ENCODE measurements at places on chromosomes 5 and 9.

DNA sequence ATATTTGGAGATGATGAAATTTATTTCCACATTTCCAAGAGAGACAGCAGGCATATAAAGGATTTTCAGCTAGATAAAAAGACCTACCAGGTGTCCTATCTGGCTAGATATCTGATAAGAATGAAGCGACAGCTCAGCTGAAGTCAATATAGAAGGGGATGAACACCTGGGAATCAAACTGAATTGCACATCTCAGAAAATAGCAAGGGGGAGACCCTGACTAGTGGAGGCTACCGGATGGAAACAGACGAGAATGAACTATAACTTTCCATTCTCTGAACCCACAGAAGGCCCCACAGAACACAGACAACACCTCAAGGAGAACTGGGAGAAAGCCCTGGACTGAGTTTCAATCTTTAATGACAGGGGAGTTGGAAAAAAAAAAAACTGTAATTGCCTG is 51.1 kb downstream of the CPLANE1 start:
- DNase-seq = no peak

DNA sequence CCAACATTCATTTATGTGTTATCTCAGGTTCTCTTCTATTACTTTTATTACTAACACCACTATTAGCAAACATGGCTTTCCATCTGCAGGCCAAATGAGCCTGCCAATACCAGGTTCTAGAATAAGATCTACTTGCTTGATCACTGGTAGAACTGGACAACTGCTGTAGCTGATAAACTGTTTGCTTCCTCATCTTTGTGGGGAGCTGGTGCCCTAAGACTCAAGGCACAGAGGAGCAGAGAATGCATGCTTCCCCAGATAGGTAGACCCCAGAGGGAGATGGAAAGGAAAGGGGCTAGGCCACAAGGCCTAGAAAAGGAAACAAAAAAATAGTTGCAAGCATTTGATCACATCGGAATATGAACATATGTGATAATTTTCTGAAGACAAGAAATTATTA is 30.7 kb upstream of the AUH start:
- DNase-seq = no peak

DNA sequence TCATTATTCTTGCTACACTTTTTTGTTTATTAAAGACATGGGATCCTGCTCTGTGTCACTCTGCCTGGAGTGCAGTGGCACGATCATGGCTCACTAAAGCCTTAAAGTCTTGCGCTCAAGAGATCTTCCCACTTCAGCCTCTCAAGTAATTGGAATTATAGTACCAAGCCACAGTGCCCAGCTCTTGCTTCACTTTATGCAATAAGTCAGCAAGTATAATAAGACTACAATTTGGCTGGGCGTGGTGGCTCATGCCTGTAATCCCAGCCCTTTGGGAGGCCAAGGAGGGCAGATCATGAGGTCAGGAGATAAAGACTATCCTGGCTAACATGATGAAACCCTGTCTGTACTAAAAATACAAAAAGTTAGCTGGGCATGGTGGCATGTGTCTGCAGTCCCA is 5.9 kb downstream of the C9orf153 start:
- DNase-seq = no peak

GRCh38 chr5:38463634-38464521 is 92.6 kb downstream of the LIFR start:
- DNase-seq = no peak

DNA sequence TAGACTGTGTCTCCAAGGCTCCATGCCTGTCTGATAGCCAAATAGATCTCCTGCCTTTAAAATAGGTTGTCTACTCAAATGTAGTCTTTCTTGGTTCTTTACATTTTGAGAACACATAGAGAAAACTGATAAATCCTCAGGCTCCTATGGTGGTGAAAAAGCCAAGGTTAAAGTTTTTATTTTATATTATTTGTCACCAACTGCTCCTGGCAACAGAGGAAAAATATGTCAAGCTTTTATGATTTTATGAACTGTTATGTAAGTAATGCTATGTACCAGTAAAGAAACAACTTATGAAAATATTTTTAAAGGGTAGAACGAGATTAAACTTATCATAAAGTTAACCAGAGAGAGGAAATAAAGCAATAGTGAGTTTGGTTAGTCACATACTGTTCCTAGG is 222.8 kb downstream of the NR2F1-AS1 start:
- DNase-seq = no peak

DNA sequence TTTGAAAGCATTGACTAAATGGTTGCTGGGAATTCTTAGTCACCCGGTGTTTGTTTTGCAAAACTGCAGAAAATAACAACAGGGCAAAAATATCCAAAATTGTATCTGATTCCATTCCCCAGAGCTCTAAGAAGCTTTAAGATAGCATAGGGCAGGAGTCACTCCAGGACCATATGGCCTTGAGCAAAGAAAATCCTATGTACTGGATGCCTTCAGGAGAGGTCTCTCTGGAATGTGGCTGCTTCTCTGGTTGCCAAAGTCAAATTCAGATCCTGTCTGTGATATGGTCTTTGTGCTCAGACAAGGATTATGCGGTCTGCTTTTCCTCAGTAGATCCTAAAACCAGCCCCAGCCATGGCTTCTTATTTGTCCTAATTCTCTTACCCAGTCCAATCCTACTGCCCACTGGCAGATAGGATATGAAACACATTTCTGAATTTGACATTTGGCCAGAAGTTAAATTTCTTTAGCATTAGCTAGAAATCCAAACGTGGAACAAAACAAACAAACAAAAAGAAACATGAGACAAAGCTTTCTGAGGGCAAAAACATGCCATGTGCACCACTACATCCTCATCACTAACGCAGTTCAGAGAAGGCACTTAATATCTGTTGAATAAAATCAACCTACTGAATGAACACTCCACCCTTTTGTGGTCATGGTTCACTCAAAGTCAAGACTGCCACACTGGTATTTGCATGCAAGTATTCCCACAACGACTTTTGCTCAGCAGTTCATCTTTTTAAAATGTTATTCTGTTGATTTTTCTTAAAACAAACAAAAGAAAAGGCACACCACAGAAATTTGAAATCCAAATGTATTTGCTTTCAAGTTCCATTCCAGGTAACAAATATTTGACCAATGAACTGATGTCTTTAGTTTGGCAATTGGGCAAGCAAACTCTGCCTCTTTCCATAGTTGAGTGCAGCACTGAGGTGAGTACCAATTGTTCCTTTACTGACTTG is 165.7 kb downstream of the TRPM6 start:
- DNase-seq = no peak

GRCh38 chr5:115524199-115524847 is 20.3 kb downstream of the FEM1C start:
- DNase-seq = no peak

- no peak for DNase-seq
Observed at GRCh38 chr5:17910318-17910717, 276.1 kb downstream of the TAF11L14 start.

- no peak for DNase-seq
Observed at GRCh38 chr5:88890070-88890781, 7.2 kb upstream of the MEF2C start.

DNA sequence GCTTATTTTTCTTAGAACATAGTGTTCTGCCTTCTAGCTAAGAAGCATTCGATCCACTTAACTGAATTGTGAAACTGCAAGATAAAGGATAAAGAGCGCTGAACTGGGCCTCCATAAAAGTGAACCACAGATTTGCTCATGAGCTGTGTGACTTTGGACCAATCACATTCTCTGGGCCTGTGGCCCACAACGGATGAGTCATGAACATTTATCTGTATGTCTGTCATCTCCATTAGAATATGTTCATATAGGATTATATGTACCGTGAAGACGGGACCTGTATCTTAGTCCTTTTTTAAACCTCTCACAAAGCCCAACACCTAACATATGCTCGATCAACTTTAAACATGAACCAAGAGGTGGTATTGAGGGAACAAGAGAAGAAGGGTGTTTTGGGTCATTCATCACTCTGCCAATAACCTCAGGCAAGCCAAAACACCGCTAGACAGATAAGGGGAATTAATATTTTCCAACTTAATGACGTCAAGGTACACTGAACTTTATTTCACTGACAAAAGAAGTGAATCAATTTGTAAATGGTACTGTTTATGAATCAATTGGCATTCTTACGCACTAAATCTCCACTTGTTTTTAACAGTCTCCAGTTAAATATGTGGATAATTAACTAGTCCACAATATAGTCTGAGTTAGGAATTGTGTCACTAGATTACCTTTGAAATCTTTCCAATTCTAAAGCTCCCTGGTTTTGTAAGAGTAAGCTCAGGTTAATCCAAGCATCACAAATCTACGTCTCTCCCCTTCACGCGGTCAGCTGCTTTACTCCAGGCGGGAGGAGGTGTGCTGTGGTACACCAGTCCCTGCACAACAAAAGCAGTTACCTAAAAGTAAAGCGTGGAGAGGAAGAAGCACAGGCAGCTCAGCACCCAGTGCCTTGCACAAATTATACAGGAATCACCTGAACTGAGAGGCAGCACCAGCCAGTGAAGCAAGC is 1.6 kb downstream of the TMEM245 start:
- DNase-seq = no peak

- DNase-seq = no peak
Observed at GRCh38 chr5:114369680-114370417, 8.0 kb downstream of the KCNN2 start.

DNA sequence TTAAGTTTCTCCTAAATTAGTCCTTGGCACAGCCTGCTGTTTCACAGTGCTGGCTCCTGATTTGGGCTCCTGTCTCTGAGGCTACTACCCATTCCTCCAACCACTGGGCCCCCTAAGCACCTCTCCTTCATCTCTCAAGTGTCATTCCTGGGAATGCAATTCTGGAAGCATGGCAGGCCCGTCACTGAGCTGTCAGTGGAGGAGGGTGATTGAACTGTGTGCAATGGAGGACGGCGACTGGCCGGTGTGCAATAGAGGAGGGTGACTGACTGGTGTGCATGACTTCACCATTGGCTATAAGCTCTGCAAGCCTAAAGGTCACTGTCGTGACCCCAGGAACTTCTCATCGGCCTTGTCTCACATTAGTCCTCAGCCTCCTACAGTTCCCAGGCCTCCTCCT is 12.4 kb upstream of the IL17B start:
- DNase-seq = no peak

DNA sequence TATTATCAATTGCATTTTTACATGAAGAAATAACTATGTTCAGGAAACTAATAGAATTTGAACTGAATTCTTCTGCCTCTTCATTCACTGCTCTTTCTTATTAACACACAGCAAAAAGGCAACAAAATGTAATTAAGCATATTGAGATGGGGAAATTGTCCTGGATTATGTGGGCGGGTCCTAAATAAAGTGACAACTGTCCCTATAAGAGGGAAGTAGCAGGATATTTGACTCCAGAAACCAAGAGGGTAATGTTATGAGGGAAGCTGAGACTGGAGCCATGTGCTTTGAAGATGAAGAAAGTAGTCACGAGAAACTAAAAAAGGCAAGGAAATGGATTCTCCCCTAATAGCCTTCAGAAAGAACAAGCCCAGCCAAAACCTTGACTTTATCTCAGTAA is 311.2 kb upstream of the PIK3R1 start:
- DNase-seq = no peak

DNA sequence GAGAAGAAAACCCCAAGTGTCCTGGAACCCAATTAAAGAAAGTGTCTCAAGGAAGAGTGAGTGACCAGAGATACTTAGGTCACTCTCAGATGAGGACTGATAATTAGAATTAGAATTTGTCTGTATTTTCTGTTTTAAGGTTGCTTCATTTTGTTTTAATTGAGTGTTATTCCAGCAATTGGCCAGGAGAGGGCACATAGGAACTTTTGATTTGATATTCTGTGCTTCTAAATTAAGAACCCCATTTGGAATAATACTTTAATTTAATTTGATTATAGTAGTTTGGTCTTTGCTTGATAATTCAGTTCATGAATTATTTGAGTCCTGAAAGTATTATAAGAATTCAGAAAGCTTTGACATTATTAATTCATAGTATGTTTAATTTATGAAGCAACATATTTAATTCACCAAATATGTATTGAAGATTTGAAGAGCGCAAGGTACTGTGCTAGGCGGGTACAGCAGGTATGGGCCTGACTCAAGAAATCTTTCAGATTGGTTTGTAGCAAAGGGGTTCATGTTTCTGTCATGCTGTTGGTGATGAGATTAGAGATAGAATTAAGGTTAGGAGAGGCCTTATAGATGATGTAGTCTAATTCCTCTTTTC is 4.9 kb downstream of the MRPL22 start:
- no peak for DNase-seq

- no peak for DNase-seq
Observed at GRCh38 chr5:140925806-140926442, at the start of gene PCDHAC1. PCDHAC1 (plus strand) TSS chr5:140926299; CDS start chr5:140926893, 594 bp downstream.

- no peak for DNase-seq
Observed at GRCh38 chr5:99272576-99272975, 343.8 kb upstream of the CHD1 start.

DNA sequence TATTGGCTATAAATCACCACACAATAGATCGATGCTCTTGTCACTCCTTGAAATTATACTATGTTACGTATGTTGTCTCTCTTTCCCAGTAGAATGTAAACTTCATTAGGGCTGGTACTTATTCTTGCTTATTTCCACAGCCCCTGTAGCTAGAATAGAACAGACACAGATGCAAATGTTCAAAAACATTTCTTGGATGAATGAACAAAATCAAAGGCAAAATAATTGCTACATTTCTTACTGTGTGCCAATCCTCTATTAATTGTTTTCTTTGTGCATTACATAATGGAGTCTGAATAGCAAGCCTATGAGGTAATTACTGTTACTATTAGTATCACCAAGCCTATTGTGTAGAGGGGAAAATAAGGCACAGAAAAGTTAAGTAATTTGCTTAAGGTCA is 725 bp upstream of the OR13C2 start:
- no peak for DNase-seq

DNA sequence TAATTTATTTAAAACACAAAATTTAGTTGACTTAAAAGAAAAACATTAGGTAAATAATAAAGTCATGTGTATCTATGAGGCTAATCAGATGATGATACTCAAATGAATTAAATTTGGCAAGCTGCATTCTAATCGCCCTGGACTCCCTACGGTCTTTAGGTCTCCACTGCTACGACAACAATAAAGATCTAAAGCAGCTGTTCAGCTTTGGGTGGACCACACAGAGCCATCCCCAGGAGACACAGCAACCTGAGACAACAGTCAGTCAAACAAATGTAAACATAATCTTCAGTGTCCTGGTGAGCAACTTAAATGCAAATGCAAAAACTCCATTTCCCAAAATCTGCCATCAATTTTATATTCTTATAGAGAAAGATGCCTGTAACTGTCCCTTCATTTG is 65.5 kb downstream of the MCTP1 start:
- no peak for DNase-seq

DNA sequence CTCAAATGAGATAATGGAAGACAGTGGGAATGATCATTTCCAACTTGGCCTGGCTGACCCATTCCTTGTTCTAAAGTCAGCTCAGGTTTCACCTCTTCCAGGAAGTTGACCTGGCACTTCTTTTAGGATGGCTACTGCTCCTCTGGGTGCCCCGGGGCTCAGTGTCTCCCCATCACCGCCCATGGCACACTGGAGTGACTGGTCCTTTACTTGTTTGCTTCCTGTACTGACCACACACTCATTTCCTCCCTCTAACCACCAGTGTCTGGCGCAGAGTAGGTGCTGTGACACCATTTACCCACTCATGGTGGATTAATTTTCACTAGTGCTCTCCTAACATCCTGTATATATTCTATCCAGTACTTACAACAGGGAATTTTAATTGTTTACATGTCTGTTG is 183.5 kb downstream of the CDK5RAP2 start:
- no peak for DNase-seq

- DNase-seq = no peak
Observed at GRCh38 chr5:73764996-73765395, 139.0 kb downstream of the ARHGEF28 start.

GRCh38 chr5:171782332-171782966 is 3.2 kb upstream of the SMIM23 start:
- DNase-seq = no peak

All from hypothalamus (tissue), 51 donors.